ENCODE measurements at places on chromosomes 5 and 9.

- no peak for DNase-seq
Observed at GRCh38 chr5:27341342-27341741, 303.0 kb upstream of the CDH9 start.

DNA sequence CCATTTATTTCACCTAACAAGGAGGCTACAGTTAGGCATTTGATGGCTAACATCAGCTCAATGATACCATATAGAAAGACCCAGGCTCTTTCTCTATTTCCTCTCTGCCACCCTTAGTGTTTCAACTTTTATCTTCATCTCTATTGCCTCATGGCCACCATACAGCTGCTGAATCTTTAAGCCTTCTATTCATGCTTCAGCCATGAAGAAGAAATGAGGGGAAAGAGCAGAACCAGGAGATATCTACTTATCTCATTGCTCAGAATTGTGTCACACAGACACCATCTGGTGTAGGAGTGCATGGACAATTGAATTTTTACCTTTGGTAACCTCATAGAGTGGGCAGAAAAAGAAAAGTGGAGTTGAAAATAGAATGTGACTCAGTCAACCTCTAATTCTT lies 6.7 kb downstream of the GAPT start:
- no peak for DNase-seq

DNA sequence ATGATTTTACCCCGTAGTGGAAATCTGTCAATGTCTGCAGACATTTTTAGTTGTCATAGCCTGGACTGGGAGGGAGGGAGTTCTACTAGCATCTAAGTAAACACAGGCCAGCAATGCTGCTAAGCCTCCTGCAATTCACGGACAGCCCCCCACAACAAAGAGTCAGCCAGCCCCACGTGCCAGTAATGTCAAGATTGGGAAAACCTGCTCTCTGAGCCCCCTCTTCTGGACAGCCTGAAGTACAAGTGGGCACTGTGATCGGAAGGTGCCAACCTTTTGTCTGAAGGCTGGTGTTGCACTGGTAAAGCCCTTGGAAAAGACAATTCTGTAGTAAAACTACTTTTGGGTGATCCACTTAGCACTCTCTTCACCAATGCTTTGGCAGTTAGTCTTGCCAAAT lies 154.5 kb downstream of the TARS1 start:
- DNase-seq = no peak

- DNase-seq = no peak
Observed at GRCh38 chr5:74424162-74424868, 216.2 kb downstream of the ENC1 start.

DNA sequence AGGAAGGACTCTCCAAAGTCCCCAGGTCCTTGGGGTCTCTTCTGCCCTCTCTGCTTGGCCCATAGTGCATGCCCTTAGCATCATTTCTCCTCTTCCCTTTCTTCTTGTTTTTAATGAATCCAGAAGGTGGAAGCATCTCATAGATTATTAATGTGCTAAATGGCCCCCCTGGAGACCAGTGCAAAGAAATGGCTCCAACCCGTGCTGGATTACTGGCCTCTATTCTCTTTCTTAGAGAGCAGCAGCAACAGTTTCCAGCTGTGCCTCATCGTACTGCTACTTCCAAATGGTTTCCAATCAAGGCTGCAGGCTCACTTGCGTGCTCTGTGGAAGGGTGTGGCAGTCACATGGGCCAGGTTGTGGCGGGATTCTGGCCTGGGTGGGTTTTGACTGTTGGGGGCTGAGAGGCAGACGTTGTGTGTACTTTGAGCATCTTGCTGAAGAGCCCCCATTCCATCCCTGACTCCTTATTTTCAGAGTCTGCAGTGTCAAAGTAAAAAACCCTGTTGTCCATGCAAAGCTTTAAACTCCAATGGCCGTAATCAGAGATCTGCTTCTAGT lies 139.7 kb downstream of the GABBR2 start:
- DNase-seq = no peak

DNA sequence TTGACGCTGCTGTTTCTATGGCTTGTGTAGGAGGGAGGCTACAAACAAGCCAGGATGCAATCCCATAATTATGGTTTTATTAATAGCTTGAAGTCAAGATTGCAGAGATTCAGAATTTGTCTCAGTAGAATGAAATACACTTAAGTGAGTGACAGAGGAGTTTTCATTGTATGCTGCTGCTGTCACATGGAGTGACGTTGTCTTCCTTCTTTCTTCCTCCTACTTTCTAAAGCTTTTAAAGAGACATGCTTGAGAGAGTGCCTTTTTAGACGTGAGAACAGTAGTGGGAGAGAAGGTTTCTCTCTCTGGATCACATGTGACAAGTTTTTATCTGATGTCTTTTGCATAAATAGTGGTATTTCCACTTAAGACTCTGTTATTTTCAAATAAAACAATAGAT lies 48.9 kb downstream of the MACIR start:
- DNase-seq = no peak

- no peak for DNase-seq
Observed at GRCh38 chr5:157509587-157509986, 49.6 kb downstream of the NIPAL4 start.

DNA sequence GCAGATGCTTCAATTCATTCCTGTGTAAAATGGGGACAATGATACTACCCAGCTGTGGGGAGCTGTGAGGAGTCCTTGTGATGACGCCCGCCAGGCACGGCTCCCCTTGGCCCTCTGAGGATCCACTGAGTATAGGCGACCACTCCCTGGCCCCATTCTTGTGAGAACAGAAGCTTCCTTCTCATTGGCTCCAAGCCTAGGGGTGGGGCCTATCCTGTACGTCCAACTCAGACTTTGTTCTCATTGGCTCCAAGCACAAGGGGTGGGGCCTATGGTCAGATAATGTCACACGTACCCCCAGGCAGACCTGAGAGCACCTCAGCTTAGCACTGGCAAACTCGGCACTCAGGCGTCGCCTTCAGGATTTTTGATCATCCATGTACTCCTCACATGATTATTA lies 232.9 kb upstream of the MVB12B start:
- no peak for DNase-seq

DNA sequence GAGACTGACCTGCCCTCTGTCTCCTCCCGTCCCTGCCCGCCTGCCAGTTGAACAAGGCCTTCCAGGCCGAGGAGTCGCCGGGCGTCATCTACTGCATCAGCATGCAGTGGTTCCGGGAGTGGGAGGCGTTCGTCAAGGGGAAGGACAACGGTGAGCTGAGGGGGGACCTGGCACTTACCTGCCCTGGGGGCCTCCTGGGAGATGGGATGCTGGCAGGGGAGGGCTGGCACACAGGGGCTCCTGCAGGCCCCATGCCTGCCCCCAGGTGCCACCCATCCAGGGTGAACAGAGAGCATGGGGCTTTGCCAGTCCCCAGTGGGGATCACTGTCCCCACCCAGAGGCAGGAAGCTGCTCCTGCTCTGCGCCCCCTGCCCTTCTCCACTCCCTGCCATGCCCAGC lies 43.0 kb downstream of the USP20 start:
- DNase-seq = no peak

- no peak for DNase-seq
Observed at GRCh38 chr5:56739990-56740389, 75.4 kb upstream of the MAP3K1 start.

GRCh38 chr9:97501177-97501971 lies at the start of gene TMOD1:
Gene TMOD1 (plus strand): TSS chr9:97501666. CDS start chr9:97524189, 22,523 bp downstream.
- peak; percentile 22 for DNase-seq

- DNase-seq = no peak
Observed at GRCh38 chr5:163385271-163385670, 52.1 kb upstream of the CCNG1 start.

- DNase-seq = no peak
Observed at GRCh38 chr9:120882935-120883607, 6.1 kb upstream of the PHF19 start.

- no peak for DNase-seq
Observed at GRCh38 chr9:93684161-93684765, 107.9 kb downstream of the PHF2 start.

DNA sequence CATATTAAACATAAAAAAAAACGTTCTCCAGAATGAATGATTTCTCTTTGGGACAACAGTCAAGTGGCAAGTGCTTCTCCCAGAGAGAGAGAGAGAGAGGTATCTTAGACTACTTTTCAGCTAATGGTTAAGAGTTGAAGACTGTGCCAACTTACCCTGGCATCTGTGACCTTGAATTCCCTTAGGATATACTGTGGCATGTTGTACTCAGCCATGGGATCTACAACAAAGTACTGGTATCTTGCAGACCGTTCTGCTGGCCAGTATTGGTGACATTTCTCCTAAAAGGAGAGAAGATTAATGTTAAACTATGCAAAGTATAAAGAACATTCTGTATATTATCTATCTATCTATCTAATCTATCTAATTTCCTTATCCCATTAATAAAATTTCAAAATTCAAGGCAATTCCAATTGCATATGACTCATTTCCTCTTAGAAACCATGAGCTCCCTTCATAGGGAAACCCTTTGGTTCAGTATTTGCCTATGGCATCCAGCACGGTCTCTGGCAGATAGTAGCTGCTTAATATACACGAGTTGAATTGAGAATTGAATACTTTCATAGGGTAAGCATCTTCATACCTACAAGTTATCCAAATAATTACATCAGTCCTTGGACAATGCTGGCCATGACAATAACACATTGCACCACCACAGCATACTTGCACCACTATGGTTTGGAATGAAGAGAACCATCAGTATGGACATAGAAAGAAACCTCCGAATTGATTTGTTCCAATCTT lies 539.4 kb upstream of the DMAC1 start:
- no peak for DNase-seq

DNA sequence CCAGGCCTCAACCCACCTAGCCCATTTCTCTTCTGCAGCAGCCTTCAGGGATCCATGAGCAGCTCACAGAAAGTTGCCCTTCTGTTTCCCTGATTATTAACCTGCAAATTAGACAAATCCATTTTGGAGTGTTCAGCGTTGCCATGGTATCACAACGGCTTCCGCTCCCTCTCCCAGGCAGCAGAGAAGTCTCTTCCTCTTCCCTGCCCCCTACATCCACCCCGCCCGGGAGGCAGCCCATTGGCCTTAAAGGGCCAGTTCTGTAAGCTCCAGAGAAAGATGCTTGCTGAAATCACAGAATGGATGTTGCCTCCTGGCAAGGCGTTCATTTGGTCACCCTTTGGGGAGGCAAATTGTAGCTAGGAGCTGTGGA lies 47.7 kb upstream of the BOD1 start:
- no peak for DNase-seq

DNA sequence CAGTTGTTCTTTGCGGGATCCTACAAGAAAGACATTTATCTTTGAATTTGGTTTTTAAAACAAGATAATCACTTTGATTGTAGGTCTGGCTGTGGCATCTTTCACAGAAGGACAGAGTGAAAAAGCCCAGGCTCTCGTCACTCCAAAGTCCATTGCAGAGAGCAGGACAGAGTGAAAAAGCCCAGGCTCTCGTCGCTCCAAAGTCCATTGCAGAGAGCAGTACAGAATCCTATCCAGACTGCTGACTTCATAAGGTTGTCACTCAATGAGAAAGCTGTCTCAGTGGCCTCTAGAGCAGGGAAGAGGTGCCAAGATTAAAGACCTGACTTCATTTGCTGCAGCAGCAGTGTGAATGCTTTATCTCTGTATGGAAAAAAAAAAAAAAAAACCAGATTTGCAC lies 16.3 kb upstream of the GPX8 start:
- no peak for DNase-seq

GRCh38 chr9:2427120-2427891 lies 194.3 kb upstream of the VLDLR start:
- DNase-seq = no peak

DNA sequence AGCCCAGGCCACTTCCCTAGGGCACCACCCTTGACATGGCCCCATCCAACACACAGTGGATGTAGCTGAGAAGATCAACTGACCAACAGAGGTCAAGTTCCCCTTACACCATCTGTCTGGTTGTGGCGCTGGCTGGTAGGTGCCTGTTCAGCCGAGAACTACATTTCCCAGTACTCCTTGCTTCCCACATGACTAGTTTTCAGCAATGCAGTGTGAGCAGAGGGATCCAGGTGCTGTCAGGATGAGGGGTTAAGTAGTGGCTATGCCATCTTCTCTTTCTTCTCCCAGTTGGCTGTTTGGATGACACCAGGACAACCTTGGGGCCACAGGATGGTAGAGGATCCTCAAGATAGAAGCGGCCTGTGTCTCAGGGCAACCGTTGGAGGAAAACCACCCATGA lies 48.6 kb upstream of the SH3PXD2B start:
- no peak for DNase-seq

DNA sequence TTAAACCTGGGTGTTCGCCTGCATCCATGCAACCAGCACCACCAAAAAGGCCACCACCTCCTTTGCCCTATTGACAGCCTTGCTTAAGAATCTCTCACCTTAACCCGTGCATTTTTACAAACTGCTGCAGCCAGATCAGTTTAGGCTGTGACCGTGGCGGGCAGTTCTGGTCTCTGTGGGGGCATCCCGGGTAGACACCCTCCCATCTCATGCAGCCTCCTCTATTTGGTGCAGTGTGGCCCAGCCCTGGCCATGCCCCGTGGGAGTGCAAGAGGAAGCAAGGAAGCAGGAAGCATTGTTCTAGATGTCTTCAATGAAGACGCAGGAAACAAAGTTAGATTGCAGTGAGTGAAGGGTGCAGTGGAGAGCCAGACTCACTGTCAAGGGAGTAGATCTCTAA lies 108.8 kb upstream of the MVB12B start:
- no peak for DNase-seq

DNA sequence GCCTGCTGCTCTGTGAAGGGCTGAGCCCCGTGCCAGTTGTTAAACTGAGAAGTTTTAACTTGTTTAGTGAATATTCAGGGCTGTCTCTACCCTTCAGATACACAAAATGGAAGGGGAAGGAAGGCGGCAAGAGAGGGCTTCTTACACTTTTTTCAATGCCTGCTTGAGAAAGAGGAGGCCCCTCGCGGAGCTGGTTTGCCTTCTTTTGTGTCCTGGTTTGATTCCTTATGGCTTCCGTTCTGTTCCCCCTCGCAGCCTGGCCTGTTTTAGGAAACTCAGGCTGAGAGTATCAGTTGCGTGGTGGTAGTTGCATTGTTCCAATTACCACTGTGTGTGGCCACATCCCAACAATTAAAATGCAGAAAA lies 1.0 kb downstream of the FAM53C start:
- DNase-seq = no peak

DNA sequence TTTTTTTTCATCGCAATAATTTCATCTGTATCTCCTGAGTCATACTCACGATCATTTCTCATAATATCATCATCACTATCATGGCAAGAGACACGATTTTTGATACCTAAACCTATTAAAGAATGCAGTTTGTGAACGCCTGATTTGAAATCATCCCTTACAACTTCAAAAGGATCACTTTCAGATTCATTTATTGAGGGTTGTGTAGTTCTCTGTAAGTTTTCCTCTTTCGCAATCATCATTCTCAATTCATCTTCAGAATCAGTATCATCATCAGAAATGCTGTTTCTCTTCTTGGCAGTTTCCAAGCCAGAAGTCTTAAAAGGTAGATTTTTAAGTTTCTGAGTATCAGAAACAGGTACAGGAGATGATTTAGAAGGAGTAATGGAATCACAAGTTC lies 9.7 kb downstream of the NOL8 start:
- DNase-seq = no peak

DNA sequence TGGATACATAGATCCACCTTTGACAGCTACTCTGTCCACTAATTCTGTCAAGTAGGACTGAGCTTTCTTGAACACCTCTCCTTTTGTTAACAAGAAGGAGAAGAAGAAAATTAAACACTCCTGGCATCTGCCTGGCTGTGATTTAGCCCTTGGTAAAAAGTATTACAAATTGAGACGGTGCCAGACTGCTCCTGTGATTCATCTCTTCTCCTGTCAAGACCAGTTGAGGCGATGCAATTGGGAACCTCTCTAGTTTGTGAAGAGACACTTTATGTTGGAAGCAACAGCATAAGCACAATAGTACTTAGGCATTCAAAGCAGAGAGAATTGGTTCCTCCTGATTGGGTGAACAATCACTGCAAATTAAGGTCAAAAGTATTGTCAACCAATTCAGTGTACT lies 72.7 kb downstream of the GHR start:
- no peak for DNase-seq

GRCh38 chr5:52771343-52772039 lies 16.2 kb upstream of the ITGA1 start:
- no peak for DNase-seq
